ENCODE measurements at places on chromosomes 4 and X.

DNA sequence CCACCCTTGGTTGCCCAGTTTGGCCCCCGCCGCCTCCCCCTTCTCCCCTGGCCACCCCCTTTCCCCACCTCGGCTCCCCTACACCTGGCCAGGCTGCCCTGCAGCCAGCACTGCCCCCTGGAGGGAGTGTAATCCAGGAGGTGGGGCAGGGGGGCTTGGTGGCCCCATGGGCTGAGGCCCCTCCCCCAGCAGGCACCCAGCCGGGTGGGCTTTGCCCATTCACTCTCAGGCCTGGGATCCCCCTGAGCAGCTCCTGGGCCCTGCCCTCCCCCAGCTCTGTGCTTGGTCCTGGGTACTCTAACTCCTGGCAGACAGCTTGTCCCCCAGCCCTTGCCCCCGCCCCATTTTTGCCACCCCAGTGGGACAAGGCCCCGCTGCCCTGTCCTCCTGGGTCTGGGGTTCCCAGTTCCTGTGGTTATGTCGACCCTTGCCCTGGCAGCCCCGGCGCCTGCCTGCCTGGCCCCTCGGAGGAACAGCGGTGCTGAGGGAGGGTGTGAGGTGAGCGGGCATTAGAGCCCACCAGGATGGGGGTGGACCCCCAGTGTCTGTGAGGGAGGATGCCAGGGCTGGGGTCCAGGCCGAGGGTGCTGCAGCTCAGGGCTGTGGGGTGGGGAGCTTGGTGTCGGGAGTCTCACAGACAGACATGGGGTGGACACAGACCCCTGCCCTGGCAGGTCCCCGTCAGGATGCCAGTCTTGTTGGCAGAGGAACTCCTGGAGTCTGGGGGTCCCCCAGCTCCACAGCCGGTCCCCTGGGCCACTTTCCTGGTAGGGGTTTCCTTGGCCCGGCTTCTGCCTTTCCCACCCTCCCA, 10.2 kb downstream of the NAT8L start:
- DNase-seq: no peak

DNA sequence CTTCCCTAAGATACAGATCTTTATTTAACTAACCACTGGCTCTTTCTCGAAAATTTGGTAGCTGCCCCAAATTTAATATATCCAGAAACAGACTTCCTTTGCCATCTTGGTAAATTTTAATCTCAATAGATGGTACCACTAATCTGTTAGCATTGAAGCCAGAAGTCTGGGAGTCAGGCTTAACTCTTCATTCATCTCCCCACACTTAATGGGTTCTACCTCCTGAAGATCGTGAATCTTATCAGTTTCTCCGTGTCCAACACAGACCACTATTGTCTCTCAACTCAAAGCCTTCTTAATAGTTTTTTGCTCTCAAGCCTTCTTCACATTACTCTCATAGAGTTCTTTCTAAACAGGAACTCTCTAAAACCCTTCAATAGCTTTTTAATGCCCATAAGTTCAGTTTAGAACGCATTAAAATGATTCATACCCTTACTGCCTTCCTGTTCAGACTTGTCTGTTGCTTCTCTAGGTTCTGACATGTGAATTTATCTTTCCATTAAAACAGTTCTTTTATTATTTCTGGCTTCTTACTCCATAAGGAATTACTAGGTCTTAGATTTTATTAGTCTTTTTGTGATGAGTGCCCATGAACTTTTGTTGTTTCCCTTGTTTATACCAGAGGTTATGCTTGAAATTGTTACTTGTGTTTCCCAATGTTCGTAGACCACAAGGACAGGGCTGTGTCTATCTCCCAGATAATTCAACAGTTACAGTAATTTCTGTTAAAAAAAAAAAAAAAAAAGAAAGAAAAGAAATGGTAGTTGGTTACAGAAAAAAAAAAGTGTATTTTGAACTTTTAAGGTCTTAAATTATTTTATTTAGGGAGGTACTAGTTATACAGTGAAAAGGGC, 54.7 kb downstream of the SMARCAD1 start:
- DNase-seq: no peak

DNA sequence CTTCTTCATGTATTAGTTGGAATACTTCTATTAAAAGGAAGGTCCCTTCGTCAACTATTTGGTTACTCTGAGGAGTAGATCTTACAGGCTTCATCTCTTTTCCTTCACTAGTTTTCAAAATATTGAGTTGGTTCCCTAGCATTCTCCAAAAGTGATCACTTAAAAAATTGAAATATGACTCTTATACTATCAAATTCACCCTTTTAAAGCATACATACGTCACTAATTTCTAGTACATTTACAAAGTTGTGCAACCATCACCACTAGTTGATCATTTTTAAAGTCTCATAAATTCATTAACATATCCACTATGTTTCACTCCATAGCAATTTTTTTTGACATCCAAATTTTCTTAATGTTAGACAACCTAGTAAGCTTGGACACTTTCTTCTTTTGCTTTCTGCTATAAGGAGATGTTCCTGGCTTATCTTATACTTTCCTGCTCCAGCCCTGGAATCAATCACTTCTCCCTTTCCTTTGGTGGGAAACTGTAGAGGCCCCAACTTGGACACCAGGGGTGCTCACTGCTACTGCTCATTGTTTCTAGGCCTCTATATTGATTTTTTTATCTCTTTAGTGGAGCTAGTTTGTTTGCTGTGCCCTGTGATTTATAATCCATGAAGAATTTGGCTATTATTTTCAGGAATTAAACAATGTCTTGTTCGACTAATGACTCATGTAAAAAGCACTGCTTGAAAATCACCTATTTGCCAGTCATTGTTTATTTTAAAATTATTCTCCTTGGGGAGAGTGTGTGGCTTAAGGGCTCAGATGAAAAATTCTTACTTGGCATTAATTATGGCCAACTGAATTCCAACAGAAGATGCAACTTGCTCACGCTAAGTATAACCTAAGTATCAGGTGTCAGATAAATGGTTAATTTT, 4.0 kb upstream of the ZFX start:
- DNase-seq: no peak

DNA sequence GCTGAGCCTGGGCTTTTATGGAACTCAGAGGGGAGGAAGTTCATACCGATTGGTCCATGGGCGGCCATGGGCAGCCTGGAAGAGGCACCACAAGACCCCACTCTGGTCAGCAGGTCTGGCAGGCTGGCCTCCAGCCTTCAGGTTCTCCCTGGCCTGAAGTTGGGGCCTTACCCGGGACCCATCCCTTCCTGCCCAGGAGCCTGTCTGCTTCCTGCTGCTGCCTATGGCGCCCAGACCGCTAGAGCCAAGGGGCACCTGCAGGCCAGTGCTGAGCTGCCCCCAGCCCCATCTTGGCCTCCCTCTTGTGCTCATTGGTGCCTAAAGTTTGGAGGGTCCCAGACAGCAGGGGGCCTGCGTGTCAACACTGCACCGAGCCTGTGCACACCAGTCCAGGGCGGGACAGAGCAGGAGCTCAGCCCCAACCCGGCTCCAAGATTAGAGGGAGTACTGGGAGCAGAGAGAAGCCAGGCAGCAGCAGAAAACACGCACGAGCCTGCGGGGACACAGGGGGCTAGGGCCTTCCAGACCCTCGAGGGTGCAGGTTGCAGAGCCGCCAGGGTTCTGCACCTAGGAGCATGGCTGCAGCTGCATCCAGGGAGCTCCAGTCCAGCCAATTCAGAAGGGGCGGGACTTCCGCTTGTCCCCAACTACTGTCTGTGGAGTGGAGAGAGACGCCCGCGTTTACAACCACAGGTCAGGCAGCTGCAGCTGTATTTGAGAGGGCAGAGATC, 30.7 kb upstream of the ZNF280C start:
- no peak for DNase-seq

GRCh38 chrX:134654398-134655012, 3.8 kb downstream of the PLAC1 start:
- no peak for DNase-seq

DNA sequence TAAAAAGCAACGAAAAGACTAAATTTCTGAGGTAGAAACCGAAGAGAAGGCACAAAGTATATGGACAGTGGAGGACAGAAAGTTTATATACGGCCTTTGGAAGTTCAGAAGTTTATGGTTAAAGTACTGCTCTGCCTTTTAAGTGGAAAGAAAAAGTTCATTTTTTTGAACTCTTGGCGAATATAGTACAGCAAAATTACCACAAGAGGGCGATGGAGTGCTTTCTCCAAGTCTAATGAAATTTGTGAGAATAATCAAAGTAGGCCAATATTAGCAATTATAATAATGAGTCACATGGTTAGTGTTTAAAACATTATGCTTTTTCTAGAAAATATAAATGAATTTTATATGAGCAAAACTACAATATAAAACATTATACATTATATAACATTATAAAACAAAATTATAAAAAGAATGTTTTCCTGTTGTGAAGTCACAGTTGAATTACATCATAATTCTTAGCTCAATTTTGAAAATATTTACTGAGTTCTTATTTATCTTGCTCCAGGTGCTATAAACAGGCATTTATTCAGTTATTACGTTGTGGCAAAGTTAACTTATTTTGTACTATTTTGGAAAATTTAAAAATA, 136.2 kb upstream of the BMPR1B start:
- no peak for DNase-seq

- DNase-seq: no peak
Measured at GRCh38 chr4:41069838-41070237, 144.5 kb downstream of the APBB2 start.

DNA sequence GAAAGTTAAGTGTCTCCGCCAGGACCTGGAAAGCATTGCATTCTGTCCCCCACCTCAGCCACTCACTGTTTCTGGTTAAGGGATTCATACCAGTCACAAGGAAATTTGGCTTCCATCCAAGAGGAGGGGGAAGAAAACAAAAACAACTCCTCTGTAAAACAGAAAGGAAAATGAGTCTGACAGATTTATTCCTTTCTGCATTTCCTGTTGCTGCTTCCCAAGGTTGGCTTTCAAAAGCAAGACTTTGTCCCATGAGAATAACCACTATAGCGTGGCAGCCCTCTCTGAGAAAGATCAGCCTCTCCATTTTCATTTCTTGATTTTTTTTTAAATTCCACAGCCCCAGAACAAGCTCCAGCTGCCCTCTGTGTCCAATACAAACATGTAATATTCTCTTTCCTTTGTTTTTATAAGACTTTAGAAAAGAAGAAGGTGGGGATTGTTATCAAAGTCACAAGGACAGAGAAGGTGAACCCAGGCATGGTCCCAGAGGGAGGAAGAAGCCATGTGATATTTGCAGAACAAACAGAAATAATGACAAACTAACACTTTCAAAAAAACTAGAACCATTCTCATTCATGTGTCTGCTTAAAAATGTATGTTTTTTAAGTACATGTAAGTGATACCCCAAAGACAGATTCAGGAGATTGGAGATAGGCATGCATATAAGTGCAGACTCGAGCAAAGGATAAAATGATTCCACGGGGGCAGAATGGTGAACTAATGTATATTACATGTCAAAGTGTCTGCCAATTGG, 90.7 kb upstream of the DCLK2 start:
- DNase-seq: no peak

GRCh38 chr4:165027762-165028402, 3.9 kb upstream of the TRIM60 start:
- DNase-seq: no peak

DNA sequence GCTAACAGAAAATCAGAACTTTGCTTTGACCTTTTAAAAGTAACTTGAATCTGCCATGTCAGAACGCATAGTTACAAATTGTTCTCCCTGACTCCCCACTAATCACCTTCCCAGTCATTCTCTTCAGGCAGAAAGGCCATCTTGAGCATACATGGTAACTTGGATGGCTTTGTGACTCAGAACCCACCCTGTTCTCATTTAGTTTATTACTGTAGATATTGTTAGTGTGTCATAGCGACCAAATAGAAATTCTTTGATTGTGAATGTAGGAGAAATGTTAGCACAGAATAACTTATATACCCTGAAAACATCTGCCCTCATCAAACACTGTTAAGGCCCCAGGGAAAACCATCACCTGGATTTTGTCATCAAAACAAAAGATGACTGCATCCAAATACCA, 382.0 kb downstream of the MAGEB5 start:
- no peak for DNase-seq

GRCh38 chr4:89298155-89298554, 9.4 kb downstream of the GPRIN3 start:
- peak; percentile 37 for DNase-seq

GRCh38 chr4:5701971-5702370, 6.4 kb downstream of the EVC2 start:
- no peak for DNase-seq

DNA sequence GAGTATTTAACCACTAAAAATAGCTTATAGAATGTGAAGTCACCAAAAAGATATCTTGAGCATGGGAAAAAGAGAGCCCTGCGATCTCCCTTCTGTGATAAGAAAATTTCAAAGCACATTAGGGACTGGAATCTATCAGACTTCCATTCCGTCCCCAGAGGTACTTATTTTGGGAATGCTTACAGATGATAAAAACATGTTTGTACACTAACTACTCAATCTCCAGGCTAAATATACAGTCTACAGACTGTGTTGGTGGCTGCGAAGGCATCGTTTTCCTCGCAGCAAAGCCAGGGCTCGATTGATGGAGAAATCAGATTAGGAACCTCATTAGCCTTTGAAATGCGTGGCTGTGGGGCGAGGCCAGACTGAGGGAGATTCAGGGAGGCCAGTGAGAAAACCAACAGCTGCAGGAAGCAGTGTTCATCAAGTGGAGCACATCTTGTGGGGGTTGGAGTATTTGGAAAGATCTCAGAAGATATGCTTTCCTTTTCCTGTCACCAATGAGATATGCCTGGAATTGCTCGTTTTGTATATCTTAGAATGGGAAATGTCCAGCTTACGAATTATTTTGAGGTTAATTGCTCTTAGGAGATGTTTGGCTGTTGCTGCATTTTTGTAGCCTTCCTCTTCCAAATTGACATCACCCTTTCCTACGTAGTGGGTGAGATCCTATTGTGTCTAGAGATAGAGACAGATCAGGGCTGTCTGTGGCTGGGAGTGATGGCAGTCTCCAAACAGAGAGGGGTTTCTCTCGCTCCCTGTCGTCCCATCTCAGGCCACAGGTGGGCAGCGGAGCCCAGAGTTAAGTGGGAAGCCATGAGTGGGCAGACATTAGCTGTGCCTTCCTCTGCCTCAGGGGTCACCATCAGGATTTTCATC, 224.9 kb upstream of the FAT1 start:
- DNase-seq: no peak

DNA sequence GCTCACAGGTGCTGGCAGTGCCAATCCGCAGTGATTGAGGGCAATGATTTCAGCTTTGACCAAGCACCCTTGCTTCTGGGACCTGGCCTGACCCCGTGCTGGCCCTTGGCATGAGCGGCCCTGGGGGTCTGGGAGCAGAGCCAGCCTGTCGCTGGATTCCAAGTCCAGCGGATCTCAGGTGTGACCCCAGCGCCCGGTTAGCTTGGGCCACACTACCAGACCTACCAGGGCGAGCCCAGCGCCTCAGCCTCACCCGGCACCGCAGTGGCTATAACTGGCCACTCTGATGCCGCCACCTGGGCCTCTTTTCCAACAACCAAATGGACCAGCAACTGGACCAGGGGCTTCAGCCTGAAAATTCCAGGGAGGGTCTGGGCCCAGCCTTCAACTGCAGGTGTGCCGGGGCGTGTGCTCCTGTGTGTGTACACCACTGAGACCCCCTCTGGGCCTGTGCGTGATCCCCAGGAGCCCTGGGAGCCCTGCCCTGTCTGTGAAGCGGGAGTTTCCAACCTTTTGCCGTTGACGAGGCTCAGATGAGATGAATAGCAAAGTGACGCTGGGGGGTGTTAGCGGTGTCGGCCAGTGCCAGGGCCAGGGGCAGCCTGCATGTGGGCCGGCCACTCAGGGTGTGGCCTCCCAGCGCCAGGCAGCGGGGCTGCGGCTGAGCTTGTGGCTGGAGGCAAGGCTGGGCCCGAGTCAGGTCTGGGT, 658 bp downstream of the SH3TC1 start:
- DNase-seq: no peak

Data from T-helper 1 cell (primary cell).